Panc1 (cell line): ENCODE measurements at places on chromosomes 16 and 17. TPM values are rescaled to one million over a fixed set of nuclear protein-coding genes. Genes with fewer than 3 reads are reported as not detected.

Gene EMC8
- total RNA-seq: 39.1 TPM

Gene C17orf67
- total RNA-seq: 3.4 TPM

Gene EPOP
- 19.9 TPM for total RNA-seq

Gene CACNA1H
- 31.1 TPM for total RNA-seq

Gene P2RX5
- 14.9 TPM for total RNA-seq

Gene RGS11
- 10.2 TPM for total RNA-seq

Gene TBC1D3E
- not detected for total RNA-seq

Gene MGRN1
- 59.7 TPM for total RNA-seq

Gene SYT17
- total RNA-seq: 5.4 TPM

Gene MT1A
- 52.1 TPM for total RNA-seq

Gene SNRNP25
- total RNA-seq: 83.5 TPM

Gene TPSG1
- total RNA-seq: 4.6 TPM

Gene KRTAP2-3
- not detected for total RNA-seq

Gene KLHL10
- not detected for total RNA-seq

Gene ZFP3
- total RNA-seq: not detected

Gene KRTAP9-4
- total RNA-seq: not detected

Gene CTRB2
- total RNA-seq: 5.0 TPM

Gene TMEM114
- total RNA-seq: not detected

Gene OR1A1
- not detected for total RNA-seq

Gene SPNS2
- 1.9 TPM for total RNA-seq

Gene WRAP53
- total RNA-seq: 27.0 TPM

Gene MARVELD3
- total RNA-seq: 0.08 TPM

Gene CCL15
- total RNA-seq: not detected

Gene GRIN2C
- total RNA-seq: 0.10 TPM

Gene MGAT5B
- 34.9 TPM for total RNA-seq

Gene CYBA
- 233 TPM for total RNA-seq

Gene ATP2C2
- 0.67 TPM for total RNA-seq

Gene WNK4
- total RNA-seq: 3.5 TPM

Gene HBA2
- not detected for total RNA-seq

Gene LGALS9B
- total RNA-seq: not detected

Gene C16orf86
- 0.80 TPM for total RNA-seq

Gene IGFALS
- total RNA-seq: 0.10 TPM

Gene MYOCD
- not detected for total RNA-seq

Gene KCNAB3
- 3.5 TPM for total RNA-seq

Gene CSH1
- not detected for total RNA-seq

Gene DRG2
- total RNA-seq: 42.0 TPM

Gene KRT36
- not detected for total RNA-seq

Gene ZDHHC7
- 71.5 TPM for total RNA-seq

Gene LRRC46
- total RNA-seq: 1.9 TPM

Gene SLC16A13
- total RNA-seq: 13.1 TPM

Gene CCL7
- 0.31 TPM for total RNA-seq

Gene CACNB1
- 14.9 TPM for total RNA-seq

Gene HDAC5
- total RNA-seq: 11.5 TPM

Gene FBXO39
- total RNA-seq: not detected

Gene HOXB5
- total RNA-seq: 67.2 TPM

Gene AURKB
- total RNA-seq: 85.8 TPM

Gene DNAH2
- 0.13 TPM for total RNA-seq

Gene NDEL1
- total RNA-seq: 44.8 TPM

Gene CA5A
- total RNA-seq: not detected

Gene CCL4
- 0.51 TPM for total RNA-seq
